ENCODE measurements at places on chromosomes 5 and 9. TPM values are rescaled to one million over a fixed set of nuclear protein-coding genes. Genes with fewer than 3 reads are reported as not detected.

The GABRA6 gene
- not detected for polyA plus RNA-seq

The FBXW2 gene
- polyA plus RNA-seq = 28.8 TPM

The ZNF484 gene
- polyA plus RNA-seq = 2.3 TPM

The PELO gene
- 15.6 TPM for polyA plus RNA-seq

The MYMK gene
- not detected for polyA plus RNA-seq

The PRRX2 gene
- 2.7 TPM for polyA plus RNA-seq

The ZNF462 gene
- 3.0 TPM for polyA plus RNA-seq

The IRX2 gene
- polyA plus RNA-seq = 0.67 TPM

DNA sequence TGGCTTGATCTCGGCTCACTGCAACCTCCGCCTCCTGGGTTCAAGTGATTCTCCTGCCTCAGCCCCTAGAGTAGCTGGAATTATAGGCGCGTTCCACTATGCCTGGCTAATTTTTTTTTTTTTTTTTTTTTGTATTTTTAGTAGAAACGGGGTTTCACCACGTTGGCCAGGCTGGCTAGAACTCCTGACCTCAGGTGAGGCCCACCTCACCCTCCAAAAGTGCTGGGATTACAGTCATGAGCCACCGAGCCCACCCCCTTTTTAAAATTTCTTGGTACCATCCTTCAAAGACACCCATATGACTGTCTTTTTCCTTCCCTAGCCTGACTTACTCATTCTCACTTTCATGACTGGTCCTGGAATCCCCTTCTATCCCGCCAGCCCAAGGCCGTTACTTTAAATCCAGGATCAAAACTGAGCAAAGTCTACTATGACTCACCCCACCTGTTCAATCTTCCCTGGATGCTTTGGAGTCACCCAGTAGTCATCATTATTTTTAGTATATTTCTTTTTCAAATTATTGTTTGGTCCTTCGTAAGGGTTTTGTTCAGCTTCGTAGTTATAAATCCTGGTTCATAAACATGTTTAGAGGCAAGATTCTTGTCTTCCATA lies 1.2 kb upstream of the TBCA start:
- DNase-seq = peak; percentile 39

- peak; percentile 70 for DNase-seq
These were observed 23.4 kb upstream of the CORO2A start for GRCh38 chr9:98215821-98216220.

DNA sequence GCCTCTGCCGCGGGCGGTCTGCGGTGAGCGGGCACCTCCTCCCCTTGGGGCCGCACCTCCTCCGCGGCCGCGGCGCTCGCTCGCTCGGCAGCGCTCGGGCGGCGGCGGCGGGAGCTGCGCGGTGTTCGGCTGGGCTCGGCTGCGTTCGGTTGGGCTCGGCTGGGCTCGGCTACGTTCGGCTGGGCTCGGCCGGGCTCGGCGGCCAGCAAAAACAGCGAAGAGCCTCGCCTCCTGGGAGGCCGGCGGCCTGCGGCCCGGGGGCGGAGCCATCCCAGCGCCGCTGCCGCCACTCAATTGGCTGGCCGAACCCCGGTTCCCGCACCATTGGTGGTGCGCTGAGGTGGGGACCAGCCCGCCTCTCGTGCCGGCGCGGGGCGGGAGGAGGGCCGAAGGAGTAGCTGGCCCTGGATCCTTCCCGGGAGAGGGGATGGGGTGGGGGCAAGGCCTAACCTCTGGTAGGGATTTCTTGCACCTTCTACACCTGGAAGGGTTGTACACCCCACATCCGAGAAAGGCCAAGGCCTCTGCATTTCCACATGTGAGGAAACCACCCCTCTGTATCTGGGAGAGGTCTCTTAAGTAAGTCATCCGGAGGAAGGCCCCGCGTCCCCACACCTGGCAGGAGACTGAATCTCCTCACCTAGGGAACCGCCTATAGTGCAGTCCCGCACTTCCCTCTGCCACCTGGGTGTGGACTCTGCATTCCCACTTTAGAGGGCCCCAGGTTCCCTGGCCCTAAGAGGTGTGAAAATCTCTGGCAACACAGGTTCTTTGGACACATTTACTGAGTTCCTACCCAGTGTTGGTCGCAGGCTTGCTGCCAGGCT lies at the start of gene ENHO:
Gene ENHO, minus strand, starts transcription at position 20 of the 827 bp plus-strand sequence. CDS start 1,295 bp downstream, outside the sequence.
- peak; percentile 83 for DNase-seq

DNA sequence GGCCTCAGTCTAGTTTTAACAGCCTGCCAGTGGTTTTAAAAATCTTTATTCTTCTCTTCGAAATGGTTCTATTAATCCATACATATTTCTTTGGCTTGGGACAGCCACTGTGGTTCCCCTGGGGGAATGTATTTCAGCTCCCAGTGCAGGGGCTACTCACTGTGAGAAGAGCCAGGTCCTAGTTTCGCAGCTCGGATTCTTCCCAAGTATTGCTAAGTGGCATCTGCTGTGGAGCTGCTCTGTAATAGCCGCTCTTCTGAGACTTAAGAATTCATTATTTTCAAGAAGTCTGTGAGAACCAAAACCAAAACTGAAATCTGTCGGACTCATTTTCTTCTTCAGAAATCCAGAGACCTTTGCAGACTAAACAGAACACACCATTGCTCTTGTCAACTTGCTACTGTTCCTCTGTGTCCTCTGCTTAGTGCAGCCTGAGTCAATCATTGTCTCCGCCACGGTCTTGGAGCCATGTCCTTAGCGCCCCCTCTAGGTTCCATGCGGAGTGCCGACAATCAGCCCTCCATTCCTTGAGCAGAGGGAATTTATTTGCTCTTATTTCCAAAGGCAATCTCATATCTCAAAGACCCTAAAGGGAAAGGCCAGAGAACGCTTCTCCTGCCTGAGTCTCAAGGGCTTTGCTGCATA lies 478.2 kb downstream of the SPATA31D1 start:
- DNase-seq = no peak

GRCh38 chr5:98772415-98773213 lies 849 bp upstream of the RGMB start:
- DNase-seq = peak; percentile 86

GRCh38 chr9:116278326-116278725 lies 124.7 kb downstream of the PAPPA start:
- DNase-seq = no peak

DNA sequence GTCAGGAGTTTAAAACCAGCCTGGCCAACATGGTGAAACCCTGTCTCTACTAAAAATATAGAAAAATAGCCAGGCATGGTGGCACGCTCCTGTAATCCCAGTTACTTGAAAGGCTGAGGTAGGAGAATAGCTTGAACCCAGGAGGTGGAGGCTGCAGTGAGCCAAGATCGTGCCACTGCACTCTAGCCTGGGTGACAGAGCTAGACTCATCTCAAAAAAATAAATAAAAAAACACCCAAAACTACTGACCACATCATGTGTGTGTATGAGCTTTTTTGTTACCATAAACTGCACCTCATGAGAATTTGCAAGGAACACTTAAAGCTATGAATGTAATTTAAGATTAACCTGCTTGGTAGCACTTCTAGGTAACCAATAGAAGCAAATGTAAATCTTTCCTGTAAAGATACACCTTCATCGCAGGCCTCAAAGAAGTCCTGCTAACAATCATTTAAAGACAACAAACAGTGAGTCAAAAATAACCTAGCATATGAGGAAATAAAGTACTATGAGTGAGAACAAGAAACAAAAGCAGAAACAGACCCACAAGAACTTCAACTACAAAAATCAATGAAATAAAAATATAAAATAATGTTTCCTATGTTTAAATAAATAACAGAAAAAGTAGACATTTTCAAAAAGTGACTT lies 13.0 kb downstream of the SLC38A9 start:
- no peak for DNase-seq

GRCh38 chr9:86978922-86979474 lies 31.7 kb upstream of the GAS1 start:
- no peak for DNase-seq

DNA sequence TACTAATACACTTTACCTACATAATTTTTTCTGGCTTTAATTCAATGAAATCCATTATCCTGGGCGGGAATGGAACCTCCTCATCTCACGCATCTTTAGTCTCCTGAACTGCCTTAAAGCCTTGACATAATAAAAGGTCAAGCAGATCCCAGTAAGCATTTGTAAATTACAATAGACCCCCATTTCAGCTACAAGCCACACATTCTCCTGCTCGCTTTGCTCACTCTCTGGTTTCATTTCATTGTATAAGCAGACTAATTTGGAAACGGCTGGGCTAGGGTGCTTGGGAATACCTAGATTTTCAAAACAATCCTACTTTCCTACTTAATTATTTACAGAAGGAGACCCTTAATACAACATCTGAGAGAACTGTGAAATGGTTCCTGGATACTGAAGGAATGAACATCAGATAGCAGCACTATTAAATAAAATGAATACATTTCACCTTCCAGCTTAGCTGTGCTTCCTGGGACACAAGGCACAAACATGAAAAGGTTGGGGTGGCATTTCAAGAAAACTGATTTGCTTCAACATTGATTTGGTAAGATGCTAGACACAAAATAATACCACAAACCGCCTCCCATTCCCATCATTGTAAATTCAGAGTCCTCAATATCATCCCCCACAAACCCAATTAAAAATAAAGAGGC lies 1.5 kb downstream of the JAKMIP2 start:
- no peak for DNase-seq

DNA sequence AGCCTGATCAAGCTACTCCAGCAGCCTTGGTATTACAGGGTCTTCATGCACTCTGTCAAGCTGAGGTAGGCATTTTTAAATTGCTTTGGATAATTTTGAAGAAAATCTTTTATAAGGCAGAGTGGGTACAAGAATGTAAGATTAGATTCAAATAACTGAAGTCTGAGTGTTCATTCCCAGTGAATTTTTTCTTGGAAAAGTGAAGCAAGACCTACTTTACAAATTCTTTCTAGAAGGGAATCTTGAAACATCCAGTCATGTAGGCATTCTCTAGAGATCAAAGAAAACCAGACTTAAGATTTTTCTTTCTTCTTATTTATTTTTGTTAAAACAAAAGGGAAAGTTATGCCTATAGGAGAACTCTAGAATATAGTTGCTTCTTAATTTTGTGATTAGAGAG lies 139.0 kb downstream of the FOCAD start:
- DNase-seq = no peak

DNA sequence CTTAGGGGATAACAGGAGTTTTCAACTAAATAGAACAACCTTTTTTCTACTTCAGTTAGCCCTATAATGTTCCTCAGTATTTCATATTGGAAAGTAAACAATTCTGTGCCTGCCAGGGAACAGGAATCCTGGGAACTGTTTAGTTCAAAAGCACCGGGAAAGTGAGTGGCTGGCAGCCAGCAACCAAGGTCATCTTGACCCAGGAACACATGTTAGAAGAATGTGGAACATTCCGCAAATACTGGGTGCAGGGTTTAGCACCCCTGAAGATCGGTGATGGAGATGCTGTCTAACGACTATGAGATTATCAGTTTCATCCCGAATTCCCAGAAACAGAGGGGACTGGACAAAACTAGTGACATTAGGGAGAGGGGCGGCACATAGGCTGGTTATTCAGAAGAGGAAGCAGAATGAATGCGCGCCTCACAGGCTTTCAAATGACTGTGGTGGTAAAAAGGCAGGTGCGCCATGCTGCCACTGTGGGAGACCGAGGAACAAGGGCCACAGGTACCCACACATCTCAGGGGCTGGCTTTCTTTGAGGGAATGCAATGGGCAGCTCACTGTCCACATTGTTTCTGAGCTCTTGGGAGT lies 51.2 kb downstream of the IPPK start:
- DNase-seq = no peak

DNA sequence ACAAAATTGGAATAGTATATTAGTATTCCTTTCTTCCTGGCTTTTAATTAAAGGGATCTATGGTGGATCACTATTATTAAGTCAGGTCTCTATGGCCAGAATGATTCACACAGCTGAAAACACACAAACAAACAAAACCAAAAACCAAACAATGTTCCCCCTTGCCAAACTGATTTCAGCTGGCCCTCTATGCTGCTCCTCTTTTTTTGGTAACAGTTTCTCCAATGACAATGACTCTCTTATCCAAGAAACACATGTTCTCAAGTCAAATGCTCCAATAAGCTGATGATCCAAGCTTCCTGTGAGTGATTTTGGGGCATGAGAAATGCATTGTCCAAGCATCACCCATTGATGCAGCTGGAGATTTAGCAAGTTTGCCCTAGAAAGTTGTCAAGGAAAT lies 193.4 kb upstream of the TUT7 start:
- no peak for DNase-seq

- no peak for DNase-seq
These were observed 60.5 kb downstream of the CDC42SE2 start for GRCh38 chr5:131324303-131324702.

DNA sequence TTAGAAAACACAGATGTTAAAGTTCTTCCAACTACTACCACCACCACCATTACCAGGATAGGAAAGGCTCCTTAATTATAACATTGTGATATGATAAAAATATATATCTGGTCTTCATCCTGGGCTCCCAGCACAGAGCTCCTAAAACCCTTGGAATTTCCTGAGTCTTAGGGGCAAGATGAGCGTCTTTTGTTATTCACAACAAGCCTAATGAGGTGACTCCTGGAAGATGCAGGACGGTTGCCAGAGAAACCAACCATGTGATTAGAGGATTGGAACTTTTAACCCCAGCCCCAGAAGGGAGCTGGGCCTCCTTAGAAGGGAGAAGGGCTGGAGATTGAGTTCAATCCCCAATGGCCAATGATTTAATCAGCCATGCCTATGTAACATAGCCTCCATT lies 148.0 kb upstream of the ADRA1B start:
- no peak for DNase-seq

DNA sequence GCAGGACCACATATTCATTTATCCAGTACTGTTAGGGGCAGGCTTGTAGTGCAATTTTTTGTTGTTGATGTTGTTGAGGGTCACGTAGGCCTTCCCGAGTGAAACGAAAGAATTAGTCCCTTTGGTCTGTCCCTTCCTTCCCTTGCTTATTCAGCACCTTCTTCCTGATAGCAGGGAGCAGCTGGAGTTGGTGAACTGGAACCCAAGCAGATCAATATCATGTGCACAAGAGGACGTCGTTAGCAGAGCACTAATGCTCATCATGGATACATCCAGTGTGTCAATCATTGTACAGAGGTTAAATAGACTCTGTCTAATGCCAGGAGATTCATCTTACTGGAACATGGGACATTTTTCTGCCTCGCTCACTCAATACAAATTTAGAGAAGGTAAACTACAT lies 33.0 kb upstream of the MAP1B start:
- DNase-seq = no peak

- DNase-seq = peak; percentile 11
These were observed 51.3 kb upstream of the FREM1 start for GRCh38 chr9:14961372-14962068.

DNA sequence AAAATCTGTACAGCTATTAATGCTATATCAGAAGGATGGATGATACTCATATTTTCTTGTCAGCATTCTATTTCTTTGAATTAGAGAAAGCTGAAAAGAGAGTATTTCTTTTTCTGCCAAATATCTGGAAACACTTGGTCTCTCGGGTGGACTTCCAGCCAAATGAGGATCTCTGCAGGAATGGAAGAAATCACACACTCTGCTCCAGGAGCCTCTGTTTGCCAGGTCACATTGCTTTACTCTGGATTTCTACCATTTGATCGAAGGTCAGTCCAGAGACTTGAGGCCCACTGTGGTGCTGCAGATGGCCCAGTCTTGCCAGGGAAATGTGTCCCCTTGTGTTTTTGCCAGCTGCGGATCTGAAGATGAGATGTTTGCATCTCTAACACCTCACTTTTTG lies 154.1 kb downstream of the PCSK1 start:
- DNase-seq = no peak

- DNase-seq = no peak
These were observed 317.1 kb downstream of the KCTD16 start for GRCh38 chr5:144487761-144488160.

GRCh38 chr9:115162946-115163345 lies 45.0 kb upstream of the TNC start:
- DNase-seq = no peak

Measured in A549 (cell line).